ENCODE measurements at places on chromosomes 5 and 9.

GRCh38 chr5:1759378-1759970 is 40.2 kb downstream of the MRPL36 start:
- DNase-seq, result no peak

DNA sequence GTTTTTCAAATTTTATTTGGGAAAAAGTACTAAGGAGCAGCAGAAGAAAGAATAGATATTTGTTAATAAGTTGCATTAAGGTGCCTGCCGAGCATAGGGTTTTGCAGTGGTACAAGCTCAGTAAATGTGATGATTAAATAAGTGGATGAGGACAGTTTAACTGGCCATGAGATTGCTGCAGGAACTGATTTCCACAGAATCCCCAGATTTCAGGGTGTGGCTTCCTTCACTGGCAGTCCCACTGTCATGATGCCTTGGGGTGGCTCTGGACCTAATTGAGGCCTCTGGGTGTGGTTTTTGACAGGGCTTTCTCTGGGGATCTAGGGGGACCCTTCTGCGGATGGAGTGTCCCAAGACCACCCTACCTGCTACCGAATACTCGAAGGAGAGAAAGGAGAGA is 1.4 kb downstream of the PHF24 start:
- no peak for DNase-seq

DNA sequence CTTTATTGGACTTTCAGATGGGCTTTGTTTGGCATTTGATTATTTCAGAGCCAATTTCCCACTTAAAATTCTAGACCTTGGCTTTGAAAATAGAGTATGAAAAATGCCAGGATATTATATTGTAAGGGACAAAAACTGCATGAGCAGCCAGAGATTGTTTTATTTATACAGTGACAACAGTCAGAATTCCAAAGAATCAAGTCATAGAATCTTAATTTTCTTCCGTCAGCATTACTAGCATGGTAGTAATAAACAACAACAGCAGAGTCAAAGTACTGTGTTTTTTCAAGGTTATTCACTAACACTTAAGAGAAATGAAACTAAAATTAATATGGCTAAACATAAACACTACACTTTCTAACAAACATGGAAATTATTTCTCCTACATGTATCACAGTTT is 52.2 kb downstream of the MLLT3 start:
- DNase-seq, result no peak

GRCh38 chr5:122924719-122925395 is 79.4 kb downstream of the SNX24 start:
- no peak for DNase-seq

- DNase-seq, result no peak
Observed at GRCh38 chr5:91328743-91329142, 54.4 kb downstream of the ARRDC3 start.

GRCh38 chr9:106755736-106756135 is 107.2 kb upstream of the ZNF462 start:
- peak; percentile 81 for DNase-seq

DNA sequence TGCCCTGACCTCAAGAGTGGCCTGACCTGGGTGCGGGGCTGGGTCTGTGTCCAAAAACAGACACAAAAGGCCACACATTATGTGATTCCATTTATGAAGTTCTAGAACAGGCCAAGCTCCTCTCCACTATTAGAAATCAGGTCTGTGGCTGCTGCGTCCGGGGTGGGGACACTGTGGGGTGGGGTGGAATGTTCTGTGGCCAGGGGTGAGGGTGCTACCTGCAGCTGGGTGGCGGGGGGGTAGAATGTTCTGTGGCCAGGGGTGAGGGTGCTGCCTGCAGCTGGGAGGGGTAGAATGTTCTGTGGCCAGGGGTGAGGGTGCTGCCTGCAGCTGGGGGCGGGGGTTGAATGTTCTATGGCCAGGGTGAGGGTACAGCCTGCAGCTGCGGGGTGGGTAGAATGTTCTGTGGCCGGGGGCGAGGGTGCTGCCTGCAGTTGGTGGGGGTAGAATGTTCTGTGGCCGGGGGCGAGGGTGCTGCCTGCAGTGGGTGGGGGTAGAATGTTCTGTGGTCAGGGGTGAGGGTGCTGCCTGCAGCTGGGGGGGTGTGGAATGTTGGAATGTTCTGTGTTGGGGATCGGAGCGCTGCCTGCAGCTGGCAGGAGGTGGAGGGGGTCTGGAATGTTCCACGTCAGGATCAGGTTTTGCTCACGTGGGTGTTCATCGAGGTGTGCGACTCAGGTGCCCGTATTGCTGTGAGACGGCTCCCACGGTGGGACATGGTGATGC is 8.3 kb downstream of the LCN12 start:
- no peak for DNase-seq

GRCh38 chr9:82606071-82606470 is 456.9 kb downstream of the RASEF start:
- no peak for DNase-seq

GRCh38 chr5:117411701-117412100 is 837.1 kb upstream of the SEMA6A start:
- DNase-seq, result no peak

DNA sequence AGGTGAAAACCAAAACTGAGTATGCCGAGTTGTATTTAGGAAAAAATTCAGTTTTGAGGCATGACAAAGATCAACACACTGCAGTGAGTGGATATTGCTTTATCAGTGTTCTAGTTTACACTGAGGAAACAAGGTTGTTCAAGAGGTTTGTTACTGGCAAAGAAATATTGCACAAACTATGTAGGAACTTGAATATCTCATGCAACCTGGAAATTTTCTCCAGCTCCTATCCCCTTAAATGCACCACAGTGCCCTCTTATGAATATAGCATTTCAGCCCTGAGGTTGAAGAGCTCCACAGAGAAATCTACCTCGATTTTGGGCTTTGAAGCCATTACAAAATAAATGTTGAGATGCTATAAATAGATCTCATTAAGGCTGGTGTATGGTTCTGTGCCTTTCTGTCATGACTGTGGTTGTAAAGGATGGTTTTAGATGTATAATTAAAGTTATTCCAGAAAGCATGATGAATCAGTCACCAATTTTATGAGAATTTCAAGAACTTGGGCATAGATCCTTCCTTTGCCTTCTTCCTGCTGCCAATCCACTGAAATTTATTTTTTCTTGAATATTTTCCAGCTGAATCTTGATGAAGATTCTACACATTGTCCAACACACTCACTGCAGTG is 159.3 kb downstream of the SPATA31D1 start:
- no peak for DNase-seq

GRCh38 chr9:117757561-117758190 is 53.5 kb downstream of the TLR4 start:
- no peak for DNase-seq

GRCh38 chr5:174644436-174644835 is 79.9 kb upstream of the MSX2 start:
- DNase-seq, result no peak

GRCh38 chr9:93224591-93224990 is 40.7 kb downstream of the WNK2 start:
- peak; percentile 37 for DNase-seq

- no peak for DNase-seq
Observed at GRCh38 chr5:159783726-159784247, 132.5 kb upstream of the ADRA1B start.

- DNase-seq, result no peak
Observed at GRCh38 chr5:8458038-8458383, 589.1 kb downstream of the MTRR start.

DNA sequence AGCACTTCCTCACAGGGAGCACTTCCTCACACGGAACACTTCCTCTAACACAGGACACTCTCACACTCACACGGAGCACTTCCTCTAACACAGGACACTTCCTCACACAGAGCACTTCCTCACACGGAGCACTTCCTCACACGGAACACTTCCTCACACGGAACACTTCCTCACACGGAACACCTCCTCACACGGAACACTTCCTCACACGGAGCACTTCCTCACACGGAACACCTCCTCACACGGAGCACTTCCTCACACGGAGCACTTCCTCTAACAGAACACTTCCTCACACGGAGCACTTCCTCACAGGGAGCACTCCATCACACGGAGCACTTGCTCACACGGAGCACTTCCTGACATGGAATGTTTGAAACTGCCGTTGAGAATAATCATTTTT is 13.4 kb downstream of the POMT1 start:
- no peak for DNase-seq

DNA sequence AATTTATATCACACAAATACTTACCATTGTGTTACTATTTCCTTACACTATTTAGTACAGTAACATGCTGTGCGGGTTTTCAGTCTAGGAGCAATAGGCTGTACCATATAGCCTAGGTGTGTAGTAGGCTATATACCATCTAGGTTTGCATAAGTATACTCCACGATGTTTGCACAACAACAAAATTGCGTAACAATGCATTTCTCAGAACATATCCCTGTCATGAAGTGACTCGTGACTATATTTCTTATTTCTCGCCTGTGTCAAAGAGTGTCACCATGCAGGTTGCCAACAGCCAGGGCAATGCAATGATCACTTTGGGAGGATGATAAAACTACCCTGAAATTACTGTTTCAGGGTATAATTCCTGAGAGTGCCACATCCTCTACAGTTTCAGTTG is 65.6 kb upstream of the CD180 start:
- DNase-seq, result no peak

- DNase-seq, result no peak
Observed at GRCh38 chr5:78705826-78706225, 57.3 kb upstream of the LHFPL2 start.

- no peak for DNase-seq
Observed at GRCh38 chr5:42241636-42242035, 181.6 kb upstream of the GHR start.

DNA sequence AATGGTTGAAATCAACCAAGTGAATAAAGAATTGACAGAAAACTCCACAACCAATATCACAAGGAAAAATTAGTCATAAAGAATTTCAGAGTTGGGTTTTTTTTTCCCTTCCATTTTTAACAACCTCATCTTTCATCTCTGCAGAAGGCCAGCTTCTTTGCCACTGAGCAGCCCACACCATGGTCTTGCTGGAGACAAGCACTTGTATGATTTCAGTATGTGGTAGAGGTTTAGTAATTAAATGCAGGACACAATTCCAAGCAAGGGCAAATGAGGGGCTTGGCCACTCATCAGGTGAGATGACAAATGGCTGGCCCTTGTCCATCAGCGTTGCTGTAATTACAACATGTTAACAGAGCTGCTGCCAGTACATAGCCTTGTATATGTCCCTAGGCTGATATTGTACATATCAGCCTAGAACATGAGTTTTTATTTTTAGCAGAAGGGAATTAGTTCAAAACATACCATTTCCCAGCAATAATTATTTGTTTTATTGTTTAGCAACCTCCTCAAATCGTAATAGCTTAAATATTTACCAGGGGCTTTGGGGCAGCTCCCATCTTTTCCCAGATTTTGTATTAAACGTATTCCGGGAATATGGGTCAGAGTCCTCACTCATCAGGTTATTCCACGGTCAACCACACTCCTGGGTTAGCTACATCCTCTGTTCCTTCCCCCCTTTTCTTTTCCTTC is 5.0 kb upstream of the C9 start:
- DNase-seq, result no peak

DNA sequence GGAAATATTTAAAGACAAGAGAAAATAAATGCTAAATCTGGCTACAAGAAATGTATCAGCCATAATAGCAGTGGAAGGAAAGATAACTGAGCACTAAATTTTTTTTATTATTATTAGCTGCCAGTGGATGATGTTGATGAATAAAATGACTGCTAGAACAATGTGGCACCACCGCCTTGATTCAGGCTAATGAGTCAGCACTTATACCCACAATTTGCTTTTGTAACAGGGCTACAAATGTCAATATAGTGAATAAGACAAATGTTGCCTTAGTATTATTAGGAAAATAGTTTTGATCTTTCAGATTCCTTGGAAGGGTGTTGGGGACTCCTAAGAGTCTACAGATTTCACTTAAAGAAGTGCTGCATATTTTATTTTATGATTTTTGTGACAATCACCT is 555.2 kb upstream of the GRAMD2B start:
- no peak for DNase-seq

GRCh38 chr9:115237385-115237998 is 119.5 kb upstream of the TNC start:
- DNase-seq, result no peak

DNA sequence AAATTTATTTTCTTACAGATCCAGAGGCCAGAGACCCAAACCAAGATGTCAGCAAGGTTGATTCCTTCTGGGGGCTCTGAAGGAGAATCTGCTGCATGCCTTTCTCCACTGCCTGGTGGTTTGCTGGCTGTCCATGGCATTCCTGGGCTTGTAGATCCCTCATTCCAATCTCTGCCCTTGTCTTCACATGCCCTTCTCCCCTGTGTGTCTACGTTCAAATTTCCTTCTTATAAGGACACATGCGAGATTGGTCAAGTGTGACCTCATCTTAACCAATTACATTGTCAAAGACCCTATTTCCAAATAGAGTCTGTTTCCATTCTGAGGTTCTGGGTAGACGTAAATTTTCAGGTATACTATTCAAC is 84.5 kb upstream of the RAI14 start:
- DNase-seq, result no peak

- DNase-seq, result no peak
Observed at GRCh38 chr5:163889369-163889768, 383.9 kb downstream of the MAT2B start.

DNA sequence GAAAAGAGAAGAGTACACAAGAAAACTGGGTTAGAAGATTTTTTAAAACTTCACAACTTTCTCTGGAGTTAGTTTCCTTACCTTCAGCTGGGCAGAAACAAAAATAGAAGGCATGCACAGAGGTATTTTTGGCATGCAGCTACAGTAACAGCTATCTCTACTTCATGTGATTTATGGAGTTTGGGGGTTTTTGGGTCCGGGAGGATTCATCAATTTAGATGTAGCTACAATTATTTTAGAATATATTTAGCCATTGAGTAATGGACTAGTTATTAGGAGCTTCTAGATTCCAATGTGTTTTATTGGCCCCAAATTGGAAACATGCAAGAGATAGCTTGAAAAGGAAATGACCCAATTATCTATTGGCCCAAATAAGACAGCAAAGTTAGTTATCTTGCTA is 91.6 kb upstream of the TNFAIP8 start:
- DNase-seq, result no peak

- DNase-seq, result no peak
Observed at GRCh38 chr9:15137658-15138356, 169.2 kb downstream of the TTC39B start.

- peak; percentile 21 for DNase-seq
Observed at GRCh38 chr5:177426566-177427210, at the start of gene GRK6. GRK6 (plus strand) TSS chr5:177426676; CDS start chr5:177426846, 170 bp downstream.

GRCh38 chr5:169956756-169957155 is 23.5 kb downstream of the INSYN2B start:
- DNase-seq, result no peak

DNA sequence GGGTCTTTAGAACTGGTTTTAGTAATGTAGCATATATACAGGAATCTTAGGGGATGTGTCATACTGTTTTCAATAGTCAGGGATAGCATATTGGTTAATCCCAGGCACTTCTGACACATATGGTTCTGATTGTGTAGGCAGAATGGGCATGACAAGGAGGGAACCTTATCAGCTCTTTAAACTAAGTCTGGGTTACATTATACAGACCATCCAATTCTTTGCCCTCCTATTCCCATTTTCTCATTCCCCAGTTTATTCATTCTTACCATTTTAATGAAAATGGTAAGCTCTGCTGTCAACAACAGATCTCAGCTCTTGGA is 85.1 kb downstream of the NDUFAF2 start:
- no peak for DNase-seq

- DNase-seq, result no peak
Observed at GRCh38 chr9:124511426-124511840, 4.2 kb upstream of the NR5A1 start.

- DNase-seq, result no peak
Observed at GRCh38 chr5:72543365-72543764, 36.2 kb upstream of the ZNF366 start.

GRCh38 chr5:127029581-127030258 is 638 bp downstream of the MARCHF3 start:
- DNase-seq, result peak; percentile 41

GRCh38 chr5:138366632-138367382 is 14.3 kb downstream of the KDM3B start:
- no peak for DNase-seq

Data from prostate gland (tissue), 2 donors.